ENCODE measurements at places on chromosomes 1 and 21.

- DNase-seq, result no peak
These were observed 13.2 kb downstream of the PPP1R12B start for GRCh38 chr1:202361701-202362100.

- DNase-seq, result no peak
These were observed 5.1 kb downstream of the IFFO2 start for GRCh38 chr1:18951416-18951815.

DNA sequence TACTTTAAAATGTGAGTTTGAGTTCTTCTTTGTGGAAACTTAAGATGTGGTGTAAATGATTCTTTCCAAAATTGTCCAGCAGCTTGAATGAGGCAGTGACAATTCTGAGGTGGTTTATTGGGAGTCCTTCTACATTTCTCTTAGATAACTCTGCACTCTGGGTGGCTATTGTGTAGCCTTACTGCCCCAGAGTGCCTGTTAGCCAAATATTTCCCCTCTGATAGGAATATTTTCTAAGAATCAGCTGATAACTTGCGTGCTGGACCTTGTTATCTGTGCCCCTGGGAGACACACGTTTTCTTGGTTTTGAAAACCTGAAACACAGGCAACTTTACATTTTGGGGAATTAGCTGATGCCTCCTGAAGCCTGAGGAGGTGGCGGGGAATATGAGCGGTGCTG, 91.6 kb downstream of the CD247 start:
- no peak for DNase-seq

DNA sequence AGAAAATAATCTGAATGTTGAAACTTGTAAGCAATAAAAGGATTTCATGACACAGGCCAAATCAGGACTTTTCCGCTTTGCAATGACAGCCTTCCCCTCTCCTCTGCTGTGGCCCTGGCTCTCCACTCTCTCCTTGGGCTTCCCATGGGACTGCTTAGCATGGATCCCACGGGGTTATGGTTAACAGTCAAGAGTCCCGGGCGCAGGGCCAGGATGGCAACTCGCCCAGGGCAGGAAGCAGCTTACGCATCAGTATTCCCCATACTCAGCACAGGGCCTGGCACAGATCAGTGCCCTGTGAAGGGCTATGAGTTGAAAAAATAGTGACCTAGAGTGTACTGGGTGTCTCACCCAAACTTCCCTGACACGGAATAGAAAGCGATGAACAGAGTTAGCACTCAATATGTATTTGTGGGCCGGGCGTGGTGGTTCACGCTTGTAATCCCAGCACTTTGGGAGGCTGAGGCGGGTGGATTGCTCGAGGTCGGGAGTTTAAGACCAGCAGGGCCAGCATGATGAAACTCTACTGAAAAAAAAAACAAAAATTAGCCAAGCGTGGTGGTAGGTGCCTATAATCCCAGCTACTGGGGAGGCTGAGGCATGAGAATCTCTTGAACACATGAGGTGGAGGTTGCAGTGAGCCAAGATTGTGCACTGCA, 29.1 kb upstream of the GRHL3 start:
- DNase-seq, result no peak

DNA sequence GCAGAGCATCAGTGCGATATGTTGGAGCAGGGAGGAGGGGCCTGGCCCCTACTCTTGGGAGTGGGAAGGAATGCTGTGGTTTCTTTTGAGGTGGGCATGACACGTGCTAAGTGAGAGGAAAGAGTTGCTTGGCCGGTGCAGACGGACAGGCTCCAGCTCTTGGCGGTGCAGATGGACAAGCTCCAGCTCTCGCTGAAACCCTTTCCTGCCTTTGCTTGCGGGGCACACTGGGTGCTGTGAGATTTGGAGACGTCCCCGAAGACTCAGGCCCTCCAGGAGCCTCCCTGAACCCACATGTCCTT, 15.9 kb downstream of the PDXK start:
- no peak for DNase-seq

DNA sequence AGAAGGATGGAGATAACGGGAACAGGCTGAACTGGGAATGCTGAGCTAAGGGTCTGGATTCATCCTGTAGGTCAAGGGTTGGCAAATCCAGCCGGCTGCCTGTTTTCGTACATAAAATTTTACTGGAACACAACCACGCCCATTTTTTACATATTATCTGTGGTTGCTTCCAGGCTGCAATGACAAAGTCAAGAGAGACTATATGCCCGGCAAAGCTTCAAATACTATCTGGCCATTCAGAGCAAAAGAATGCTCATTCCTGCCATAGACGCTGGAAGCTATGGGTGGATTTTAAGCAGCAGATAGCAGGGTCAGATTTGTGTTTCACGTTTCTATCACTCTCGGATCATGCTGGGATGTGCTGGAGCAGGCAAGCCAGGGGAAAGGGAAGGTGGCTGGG, 137.9 kb upstream of the EDN2 start:
- no peak for DNase-seq

DNA sequence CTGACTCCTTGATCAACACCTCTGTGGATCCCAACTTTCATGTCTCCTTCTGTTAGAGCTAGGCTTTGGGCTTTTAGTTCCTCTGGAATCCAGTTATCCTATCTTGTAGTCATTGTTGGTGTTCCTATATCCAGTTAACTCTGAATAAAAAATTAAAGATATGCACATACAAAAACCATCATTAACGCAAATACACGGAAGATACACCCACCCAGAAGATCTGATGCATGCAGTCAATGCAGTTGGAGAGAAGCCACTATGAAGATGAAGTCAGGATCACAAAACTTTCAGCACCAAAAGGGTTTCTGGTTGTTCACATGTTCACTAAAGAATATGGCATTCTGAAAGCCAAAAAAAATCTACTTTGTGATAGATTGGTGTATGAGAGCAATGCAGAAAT, 123.6 kb upstream of the LHX8 start:
- no peak for DNase-seq

DNA sequence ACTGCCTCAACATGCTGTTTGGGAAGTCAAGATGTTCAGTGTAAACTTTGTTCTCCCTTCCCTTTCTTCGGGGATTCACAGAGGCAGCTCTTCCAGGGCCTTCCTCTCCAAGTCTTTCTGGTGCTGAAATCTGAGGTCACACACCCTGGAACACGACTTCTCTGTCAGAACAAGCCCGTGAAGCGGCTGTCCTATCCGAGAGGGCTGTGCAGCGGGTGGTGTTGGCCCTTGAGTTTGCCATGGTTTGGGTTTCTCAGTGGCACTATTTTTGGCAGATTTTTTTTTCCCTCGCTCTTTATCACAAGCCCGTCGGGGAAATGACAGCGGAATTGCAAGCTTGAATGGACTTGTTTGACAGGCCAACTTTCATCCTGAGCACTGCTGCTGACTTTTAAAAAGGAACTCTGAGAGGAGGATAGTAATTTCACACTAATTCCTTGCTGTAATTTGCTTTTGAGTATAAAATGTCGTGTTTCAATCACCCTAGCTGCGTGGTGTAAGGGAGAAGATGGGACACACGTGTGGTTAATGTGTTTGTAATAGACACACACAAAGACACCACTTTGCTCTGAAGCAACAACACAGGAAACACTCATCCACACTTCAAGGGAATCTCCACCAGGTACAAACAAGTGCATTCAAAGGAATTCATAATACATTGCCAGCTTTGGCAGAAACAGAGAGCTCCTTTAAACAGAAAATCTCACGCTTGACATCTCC, 60.1 kb upstream of the TARBP1 start:
- DNase-seq, result no peak

DNA sequence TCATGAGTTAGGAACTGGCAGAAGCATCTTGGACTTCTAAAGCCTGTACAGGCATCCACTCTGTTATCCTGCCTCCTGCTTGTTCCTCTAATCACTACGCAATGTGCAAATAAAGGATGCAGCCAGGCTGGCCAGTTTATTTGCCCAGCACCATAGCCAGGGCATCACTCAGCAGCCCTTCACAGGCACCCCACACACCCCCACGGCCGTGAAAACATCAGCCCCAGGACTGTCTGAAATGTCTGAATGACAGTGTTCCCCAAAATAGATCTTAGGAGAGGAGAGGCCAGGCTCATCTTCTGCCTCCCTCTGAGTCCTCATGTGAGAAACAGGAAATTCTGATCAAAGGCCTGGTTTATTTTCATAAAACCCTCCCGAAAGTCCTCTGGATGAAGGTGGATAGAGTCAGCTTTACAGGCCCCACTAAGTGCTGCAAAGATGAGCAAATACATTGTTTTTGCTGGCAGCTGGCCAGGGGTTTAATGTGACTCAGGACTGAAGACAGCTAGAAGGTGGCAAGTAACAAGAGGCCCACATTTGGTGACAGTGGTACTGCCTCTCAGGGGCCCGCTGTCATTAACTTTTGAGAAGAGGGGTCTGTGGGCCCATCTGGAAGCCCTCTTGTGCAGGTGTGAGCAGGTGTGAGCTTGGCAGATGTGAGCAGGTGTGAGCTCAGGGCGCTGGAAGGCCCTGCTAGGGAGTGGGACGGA, 32.9 kb downstream of the GRHL3 start:
- no peak for DNase-seq

DNA sequence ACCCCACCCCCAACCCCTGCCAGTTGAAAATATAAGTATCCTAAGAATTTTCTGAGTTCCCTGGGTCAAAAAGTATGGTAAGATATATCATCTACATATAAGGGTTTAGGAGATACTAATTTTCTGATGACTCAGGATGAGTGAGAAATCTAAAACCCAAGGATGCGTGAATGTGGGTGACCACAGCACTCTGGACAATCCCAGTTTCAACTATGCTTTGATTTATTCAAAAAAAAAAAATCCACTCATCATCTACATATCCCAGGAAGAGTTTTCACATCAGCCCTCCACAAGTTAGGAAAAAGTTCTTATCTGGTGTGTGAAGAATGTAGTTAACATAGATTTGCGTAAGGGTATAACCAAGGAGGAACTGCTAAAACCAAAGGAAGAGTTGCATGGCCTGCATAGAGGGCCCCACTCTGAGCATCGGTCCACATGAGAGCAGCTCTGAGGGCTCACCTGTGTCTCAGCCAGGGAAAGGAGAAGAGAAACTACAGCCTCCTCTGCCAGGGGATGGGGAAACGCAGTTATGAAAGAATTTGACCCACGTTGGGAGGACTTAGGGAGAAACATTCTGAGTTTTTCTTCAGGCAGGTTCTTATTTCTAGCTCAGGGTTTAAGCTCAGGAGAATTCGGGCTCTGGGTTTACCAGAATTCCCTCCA, 18.8 kb downstream of the LAMB3 start:
- no peak for DNase-seq

DNA sequence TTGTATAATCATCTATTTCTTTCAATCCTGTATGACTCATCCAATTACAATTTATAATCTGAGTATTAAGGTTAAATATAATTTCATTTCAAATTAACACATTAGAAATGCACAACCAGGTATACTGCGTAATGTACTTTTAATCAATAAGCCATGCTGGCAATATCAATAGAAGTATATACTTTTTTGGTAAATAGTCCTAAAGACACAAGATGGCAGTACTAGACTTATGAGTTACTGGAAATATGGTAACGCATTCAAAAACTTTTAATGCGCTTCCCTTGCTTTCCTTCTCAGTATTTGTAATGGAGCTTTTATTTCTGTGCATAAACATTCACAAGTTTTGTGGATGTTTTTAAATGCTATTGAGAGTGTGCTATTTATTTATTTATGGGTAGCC, 1162.0 kb upstream of the TMPRSS15 start:
- no peak for DNase-seq

DNA sequence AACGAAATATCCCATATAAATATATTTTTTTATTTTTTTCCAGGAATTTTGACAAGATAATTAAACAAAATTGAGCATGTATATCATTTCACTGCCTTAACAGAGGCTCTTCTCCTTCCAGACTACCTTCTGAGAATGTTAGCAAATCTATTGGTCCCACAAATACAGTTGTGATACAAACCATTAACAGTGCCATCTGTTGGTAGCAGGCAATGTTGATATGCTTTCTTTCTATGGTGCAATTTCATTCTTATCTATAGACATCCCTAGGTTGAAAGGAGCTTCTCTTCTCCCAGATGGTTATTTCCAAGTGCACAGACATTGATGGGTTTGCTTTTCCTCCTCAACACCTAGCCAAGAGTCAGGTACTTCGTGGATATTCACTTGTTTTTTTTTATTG, 303.6 kb downstream of the USH2A start:
- DNase-seq, result no peak

Measured in amniotic stem cell (primary cell).